ENCODE measurements at places on chromosomes 7 and 10. TPM values are rescaled to one million over a fixed set of nuclear protein-coding genes. Genes with fewer than 3 reads are reported as not detected.

DNA sequence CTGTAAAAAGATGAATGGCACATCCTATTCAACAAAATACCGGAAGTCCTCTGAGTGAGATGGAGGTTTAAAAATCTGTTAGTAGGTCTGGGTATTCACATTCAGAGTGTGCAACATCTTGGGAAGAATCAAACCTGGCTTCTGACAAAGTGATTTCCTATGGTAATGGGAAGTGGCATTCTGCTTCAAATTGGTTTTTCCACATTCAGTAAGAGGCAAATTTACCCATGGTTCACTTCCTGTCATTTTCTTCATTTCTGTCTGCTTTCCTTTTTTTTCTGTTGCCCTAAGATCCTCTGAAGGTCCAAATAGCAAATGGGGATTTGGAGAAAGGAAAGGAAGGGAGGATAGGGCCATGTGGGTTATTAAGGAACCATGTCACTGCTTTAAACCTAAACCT, 218.3 kb downstream of the DOCK4 start:
- H3K36me3 ChIP-seq: no peaks in the 10 kb centered on the region
- DNase-seq: no peak
- no peaks in the 10 kb centered on the region for H3K4me1 ChIP-seq
- H3K27me3 ChIP-seq: no peaks in the 10 kb centered on the region
- no peak overlapping the region for H3K4me3 ChIP-seq
- H3K27ac ChIP-seq: no peak overlapping the region

The FBXL13 gene
- 3.4 TPM for polyA plus RNA-seq

DNA sequence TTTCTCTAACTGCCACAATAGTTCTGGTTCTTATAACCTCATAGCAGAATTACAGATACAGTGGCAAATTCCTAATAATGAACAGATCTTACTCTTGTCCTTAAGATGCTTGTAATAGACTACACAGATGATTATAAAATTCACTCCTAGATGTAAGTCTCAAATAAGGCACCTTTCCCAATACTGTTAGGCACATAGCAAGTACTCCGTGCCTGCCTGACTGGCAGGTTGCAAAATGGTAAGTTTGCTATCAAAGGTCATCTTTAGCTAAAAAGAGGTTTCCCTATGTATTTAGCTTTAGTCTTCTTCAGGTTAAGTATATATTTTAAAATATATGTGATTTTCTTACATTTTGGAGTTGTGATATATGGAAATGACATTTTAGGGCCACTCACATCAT, 50.4 kb upstream of the FHIP2A start:
- no peak for DNase-seq
- peaks cover 24% of the 10 kb centered on the region for H3K27me3 ChIP-seq
- no peaks in the 10 kb centered on the region for H3K36me3 ChIP-seq
- H3K27ac ChIP-seq: no peak overlapping the region
- H3K4me3 ChIP-seq: no peak overlapping the region
- H3K4me1 ChIP-seq: peaks cover 6% of the 10 kb centered on the region

DNA sequence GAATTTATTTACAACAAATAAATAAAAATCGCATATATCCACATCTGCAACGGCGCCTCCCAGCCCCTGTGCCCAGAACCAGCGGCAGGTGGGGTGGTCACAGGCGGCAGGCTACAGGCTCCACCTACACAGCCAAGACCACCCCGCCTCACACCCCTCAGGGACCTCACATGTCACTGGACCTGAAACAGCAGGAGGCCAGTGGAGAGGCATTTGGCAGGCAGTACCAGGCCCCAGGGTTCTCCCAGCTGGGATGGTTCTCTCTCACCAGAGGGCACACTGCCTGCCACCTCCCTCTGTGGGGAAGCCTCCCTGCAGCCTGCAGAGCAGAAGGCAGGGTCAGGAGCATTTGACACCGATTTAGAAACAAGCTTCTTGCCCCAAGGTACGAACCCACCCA, 81.5 kb downstream of the MAD1L1 start:
- no peaks in the 10 kb centered on the region for H3K27me3 ChIP-seq
- no peak overlapping the region for H3K27ac ChIP-seq
- H3K4me3 ChIP-seq: no peak overlapping the region
- no peak for DNase-seq
- H3K4me1 ChIP-seq: peaks cover 12% of the 10 kb centered on the region

DNA sequence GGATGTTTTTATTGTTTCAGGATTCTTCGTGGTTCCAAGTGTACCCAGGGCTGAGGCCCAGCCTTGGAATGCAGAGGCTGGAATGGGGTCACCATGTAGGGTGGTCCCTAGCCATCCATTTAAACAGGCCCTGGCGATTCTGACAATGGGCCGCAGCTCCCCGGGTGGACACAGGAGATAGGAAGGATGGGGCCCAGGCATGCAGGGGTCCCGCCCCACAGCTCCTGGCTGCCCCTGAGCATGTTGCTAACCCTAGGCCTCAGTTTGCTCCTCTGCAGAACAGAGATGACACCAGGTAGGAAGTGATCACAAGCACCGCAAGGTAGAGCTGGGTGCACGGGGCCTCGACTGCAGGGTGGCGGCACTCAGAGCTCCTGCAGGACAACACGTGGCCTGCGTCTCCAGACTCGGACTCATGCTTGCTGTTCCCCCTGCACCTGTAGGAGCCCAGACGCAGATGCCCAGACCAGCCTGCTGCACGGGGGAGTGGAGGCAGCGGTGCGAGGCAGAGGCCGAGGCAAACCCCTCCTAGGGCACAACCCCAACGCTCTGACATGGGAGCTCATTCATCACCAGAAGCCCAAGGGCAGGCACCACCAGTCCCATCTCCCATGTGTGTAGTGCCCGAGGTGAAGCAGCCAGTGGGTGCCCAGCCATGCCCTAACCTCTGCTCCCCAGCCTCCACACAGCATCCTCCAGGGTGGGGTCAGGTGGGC, 25.5 kb downstream of the VIPR2 start:
- no peaks in the 10 kb centered on the region for H3K27me3 ChIP-seq
- no peak overlapping the region for H3K4me3 ChIP-seq
- DNase-seq: no peak
- H3K4me1 ChIP-seq: peaks cover 6% of the 10 kb centered on the region

DNA sequence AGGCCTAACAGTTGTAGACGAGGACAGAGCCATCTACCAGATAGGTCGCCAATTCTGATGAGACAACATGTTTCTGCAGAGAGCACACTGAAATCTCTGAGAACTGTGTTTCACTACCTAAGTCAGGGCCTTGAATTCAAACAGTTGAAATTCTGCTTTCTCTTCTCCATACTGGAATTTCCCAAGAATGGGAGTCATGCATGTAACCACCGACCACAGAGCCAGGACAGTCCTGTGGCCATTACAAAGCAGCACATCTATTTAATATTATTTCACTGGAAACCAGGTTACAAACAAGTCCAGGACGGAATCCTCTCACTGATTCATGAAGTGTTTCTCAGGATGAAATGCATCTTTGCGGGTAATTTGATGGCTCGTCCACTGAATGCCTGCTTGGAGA, 62.0 kb upstream of the ST8SIA6 start:
- H3K36me3 ChIP-seq: no peaks in the 10 kb centered on the region
- DNase-seq: no peak
- no peak overlapping the region for H3K4me3 ChIP-seq
- no peaks in the 10 kb centered on the region for H3K4me1 ChIP-seq
- H3K27me3 ChIP-seq: no peaks in the 10 kb centered on the region
- no peak overlapping the region for H3K27ac ChIP-seq
